ENCODE measurements at places on chromosomes 13 and 19. TPM values are rescaled to one million over a fixed set of nuclear protein-coding genes. Genes with fewer than 3 reads are reported as not detected.

CEACAM6 gene
- 26.1 TPM for total RNA-seq

APLP1 gene
- total RNA-seq, result 103 TPM

HOOK2 gene
- total RNA-seq, result 12.5 TPM

GIPC3 gene
- 0.23 TPM for total RNA-seq

ZNF606 gene
- 2.2 TPM for total RNA-seq

OR7A5 gene
- not detected for total RNA-seq

ZIC2 gene
- 11.6 TPM for total RNA-seq

ZNF45 gene
- 12.5 TPM for total RNA-seq

PSG3 gene
- not detected for total RNA-seq

TTYH1 gene
- total RNA-seq, result not detected

ELOF1 gene
- 101 TPM for total RNA-seq

VSTM1 gene
- total RNA-seq, result 0.24 TPM

NKG7 gene
- not detected for total RNA-seq

All from A549 treated with RU486 at 1 μM for 4 hours (cell line).